ENCODE measurements at places on chromosomes 5 and 9.

DNA sequence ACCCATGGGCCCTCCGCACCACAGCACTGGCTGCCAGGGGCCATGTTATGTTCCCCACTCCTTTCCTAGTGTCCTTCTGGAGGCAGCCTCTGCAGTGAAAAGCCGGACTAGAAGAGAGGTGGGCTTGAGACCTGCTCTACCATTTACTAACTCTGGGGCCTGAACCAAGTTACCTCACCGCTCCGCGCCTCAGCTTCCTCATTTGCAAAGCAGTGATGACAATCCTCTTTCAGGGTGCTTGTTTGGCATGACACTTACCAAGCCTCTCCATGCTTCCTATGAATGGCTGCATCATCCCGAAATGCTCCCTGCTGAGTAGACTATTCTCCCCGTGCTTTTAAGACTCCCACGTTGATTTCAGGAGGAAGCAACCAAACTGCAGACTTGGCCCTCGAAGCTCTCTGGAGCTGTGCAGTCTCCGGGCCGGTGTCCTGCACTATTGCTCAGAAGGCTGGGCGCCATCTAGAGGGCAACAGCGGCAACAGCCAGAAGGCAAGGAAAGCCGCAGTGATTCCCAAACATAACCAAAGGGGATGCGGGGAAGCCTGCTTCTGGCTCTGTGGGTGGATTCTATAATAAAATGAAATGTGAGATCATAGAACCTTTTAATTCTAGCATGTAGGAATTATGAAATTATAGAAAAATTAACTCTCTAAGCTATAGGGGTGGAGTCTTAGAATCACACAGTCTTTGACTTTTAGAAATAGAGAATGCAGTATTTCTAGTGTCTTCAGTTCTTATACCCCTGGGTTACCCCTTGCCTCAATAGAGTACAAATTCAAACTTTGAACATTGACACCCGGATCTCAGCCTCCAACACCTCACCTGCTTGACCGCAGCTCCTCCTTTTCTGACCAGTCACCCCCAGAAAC lies 599.8 kb upstream of the BRINP1 start:
- DNase-seq: peak; percentile 71

- DNase-seq: no peak
Observed at GRCh38 chr5:153797484-153797883, 241.2 kb downstream of the FAM114A2 start.

DNA sequence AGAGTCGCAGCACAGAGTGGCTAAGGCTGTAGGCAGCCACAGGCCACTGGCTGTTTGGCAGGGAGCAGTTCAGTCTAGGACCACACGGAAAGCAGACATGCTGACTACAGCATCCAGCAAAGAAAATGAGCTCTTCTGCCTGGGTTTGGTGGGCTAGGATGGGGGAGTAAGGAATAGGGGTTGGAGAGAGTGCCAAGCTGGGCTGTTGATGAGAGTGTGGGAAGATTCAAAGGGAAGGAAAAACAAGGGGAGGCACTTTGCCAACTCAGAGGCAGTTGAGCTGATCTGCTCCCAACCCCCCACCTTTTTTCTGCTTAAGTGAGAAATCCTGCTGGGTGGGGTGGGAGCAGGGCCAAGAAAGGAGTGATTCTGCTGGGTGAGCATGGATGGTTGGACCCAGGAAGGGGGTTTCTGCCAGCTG lies 35.9 kb downstream of the SVEP1 start:
- DNase-seq: no peak

GRCh38 chr9:99127356-99128132 lies 22.6 kb downstream of the TGFBR1 start:
- DNase-seq: no peak
